HuH-7.5 (cell line): ENCODE measurements at places on chromosomes 7 and 10.

DNA sequence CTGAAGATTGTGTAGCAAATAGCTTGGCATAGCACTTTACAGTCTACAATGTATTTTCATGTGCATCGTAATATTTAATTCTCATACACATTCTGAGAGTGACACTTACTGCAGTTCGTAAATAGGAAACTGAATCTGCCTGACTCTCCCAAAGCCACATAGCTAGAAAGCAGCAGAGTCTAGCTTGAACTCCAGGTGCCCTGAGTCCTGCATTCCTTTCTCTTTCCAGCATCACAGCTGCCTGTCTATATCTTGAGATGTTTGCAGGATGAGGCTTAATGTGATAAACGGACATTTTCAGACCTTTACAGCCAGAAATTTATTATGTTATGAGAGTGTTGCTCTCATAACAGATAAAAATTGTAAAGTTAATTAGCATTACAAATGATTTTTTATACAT is 132.9 kb upstream of the PLXDC2 start:
- DNase-seq, result no peak

- no peak for DNase-seq
Observed at GRCh38 chr7:86760236-86760635, 116.5 kb downstream of the GRM3 start.

- DNase-seq, result peak; percentile 66
Observed at GRCh38 chr7:56092789-56093531, at the start of gene PHKG1. Gene PHKG1 (minus strand): TSS chr7:56092952. CDS start chr7:56088941, 4,011 bp downstream.

DNA sequence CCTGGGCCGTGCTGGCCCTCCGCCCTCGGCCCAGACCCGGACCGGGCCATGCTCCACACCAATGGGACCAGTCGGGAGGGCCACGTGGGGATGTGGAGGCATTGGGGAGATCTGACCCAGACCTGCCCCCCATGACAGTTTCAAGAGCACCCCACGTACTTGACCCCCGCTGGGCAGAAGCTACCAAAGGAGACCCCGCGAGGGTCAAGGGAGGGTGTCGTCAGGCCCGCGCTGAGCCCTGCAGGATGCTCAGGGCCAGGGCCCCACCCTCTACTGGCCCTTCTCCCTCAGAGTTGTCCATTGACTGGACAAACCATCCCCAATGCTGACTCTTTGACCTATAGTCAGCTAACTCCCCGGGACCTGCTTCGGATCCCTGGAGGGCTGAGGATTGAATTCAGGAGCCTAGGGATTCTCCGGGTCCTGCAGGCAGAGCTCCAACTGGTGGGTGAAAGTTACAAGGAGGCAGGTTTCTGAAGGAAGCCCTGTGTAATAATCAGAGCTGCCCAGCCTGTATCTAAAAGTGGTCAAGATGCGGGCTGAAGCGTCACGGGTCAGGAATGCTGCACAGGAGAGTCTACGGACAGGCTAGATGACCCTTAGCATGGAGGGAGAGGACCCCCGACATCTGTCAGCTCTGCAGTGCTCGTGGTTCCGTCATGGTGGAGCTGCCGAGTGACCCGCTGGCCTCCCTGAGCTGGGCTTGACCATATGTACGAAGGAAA is 498 bp upstream of the CALHM2 start:
- peak; percentile 47 for DNase-seq

- DNase-seq, result no peak
Observed at GRCh38 chr10:69366738-69367137, 50.0 kb downstream of the TACR2 start.

DNA sequence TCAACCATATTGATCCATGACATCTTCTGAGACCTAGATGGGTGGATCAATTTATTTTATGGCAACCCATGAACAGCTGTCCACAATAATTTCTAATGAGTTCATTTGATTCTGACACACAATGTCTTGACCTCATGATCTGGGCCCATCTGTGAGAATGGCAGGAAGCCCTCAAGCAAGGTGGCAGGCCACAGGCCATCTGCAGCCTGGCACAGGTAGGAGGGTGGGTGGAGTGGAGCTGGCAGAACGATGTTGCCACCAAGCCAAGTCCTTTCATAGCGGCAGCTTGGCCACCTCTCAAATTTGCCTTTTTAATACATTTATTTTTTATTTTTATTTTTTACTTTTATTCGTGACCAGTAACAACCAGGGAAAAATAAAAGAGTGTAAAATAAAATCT is 1181.6 kb upstream of the SORCS1 start:
- no peak for DNase-seq

DNA sequence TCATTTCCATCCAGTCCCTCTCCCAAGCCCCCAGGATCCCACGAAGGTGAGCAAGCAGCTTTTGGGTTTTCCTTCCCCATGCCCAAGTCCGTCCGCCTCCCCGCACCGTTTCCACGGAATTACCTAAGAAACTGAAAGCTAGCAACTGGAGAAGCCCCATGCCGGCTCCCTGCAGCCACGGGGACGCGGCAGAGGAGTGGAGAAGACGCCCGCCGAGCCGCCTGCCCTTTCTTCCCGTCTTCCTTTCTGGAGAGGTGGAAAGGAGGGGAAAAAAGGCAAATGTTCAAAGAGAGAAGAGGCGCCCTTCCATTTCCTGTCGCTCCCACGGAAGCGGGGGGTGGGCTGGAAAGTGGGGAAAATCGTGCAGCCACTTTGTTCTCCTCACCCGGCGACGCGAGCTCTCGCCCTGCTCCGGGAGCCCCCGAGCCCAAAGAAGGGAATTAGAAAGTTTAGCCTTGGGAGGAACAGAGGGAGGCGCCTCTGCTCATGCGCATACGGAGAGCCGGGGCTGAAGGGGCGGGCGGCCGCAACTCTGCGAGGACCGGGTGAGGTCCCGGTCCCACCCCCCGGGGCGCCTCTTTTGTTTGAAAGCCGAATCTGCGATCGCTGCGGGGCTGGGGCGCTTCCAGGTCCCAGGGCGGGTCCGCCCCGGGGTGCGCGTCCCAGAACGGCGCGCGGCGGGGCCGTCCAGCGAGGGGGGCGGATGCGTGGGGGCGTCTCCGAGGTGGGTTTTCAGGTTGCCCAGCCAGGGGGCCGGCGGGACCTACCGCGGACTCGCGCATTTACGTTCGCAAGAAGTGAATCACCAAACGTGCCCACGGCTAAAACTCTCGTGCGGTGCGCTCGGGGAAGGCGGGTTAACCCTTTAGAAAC is at the start of gene LAMB1:
Gene LAMB1, minus strand, starts transcription at position 436 of the 873 bp plus-strand sequence. Its CDS starts 276 bp downstream, at position 160.
- DNase-seq, result peak; percentile 75

GRCh38 chr7:70810558-70811139 is 321.3 kb upstream of the GALNT17 start:
- no peak for DNase-seq

- no peak for DNase-seq
Observed at GRCh38 chr7:116316838-116317628, 106.7 kb downstream of the TES start.

- DNase-seq, result no peak
Observed at GRCh38 chr10:124700293-124701037, 43.7 kb downstream of the FAM53B start.

- DNase-seq, result peak; percentile 11
Observed at GRCh38 chr10:36681751-36682632, 443.4 kb upstream of the ANKRD30A start.

DNA sequence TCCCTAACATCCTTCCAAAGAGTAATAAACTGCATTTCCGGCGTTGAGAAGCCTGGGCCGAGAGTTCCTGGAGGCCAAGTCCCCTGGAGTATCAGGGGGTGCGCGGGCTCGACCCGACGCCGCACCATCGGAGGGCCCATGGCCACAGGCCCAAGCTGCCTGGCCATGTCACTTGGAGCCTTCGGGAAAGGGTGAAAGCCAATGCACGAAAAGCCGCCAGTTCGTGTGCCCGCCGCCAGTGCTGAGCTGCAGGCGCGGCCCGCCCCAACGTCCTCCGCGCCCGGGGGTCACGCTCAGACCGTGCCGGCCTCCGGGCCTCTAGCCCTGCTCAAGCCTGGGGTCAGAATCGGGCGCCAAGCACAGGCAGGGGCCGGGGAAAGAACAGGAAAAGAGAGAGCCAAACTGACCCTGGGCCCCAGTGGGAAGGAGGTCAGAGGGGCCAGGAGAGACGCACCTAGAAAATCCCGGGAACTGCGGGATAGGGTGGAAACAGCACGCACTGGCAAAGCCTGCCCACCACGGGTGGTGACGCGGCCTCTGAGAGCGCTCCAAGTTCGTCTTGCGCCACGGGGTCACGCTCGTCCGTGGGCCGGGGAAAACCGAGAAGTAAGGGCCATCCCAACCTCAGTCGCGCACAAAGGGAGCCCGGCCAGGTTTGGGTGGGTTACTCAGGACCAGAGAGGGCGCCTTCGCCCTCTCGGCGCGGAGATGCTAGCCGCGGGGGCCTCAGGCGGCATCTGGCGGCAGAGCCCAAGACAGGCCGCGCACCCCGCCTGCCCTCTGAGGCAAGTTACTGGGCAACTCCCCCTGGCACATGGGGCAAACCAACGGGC is 4.2 kb upstream of the EBF3 start:
- no peak for DNase-seq

DNA sequence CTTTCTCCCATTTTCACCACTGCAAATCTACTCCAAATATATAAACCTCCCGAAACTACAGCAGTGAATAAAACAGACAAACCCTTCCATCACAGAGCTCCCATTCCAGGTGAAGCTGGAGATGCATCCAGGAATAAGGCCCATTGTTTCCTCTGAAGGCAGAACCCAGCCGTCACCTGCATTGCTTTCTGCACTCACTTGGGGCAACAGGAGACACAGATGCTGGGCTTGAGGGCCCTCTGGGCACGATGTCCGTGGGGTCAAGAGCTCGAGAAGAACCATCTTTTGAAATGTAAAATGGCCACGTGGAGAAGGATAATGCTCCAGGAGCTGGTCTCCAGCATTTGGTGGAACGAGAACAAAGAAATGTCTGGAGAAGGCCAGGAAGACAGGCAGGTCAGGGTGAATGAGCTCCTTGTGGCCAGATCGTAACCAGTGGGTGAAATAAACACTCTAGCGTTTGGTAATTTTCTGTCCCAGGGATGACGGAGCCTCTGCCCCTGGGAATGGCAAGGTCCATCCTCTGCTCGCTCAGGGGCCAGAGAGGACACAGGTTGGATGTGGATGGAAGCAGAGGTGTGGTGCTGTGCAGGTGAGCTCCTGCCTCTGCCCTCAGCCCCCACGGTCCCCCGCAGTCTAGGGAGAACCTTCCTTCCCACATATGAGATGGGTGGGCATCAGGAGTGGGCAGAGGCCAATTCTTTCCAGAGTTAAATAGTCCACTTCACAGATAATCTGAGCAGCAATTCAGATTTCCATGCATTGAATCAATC is 556.1 kb downstream of the DNAJB6 start:
- no peak for DNase-seq

DNA sequence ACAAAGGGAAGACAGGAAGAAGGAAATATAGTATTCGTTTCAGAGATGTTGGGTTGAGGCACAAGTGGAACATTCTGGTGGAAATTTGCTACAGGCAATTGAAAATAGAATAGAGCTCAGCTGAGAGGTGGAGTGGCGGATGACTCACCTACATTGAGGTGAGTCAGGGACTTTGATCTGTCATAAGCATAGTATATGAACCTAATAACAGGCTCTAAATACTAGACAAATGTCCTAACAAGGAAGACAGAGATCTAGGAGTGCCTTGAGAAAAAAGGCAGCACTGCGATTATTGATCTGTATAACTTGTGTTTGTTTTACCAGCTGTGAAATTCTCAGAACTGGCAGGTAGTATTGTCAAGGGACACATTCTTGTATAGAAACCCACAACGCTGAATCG is 907 bp upstream of the IFRD1 start:
- no peak for DNase-seq

- no peak for DNase-seq
Observed at GRCh38 chr7:116998567-116999175, 45.4 kb downstream of the ST7 start.

- no peak for DNase-seq
Observed at GRCh38 chr7:133828906-133829305, 298.2 kb upstream of the LRGUK start.

DNA sequence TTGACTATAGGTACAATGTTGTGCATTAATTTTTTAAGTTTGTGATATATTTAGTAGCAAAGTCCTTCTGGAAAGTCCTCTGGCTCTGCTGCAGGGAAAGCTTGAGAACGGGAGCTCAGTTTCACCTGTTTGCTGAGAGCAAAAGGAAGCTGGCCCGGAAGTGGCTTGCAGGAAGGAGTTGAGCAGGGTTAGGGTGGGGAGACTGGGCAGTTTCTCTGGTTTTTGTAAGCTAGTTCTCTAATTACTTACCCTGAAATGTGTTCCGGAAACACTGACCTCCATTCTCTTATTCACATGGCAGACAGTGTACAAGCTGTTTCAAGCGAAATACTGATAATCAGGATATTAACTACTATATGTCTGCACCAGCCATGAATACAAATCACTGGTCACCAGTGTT is 22.3 kb downstream of the MAP3K8 start:
- DNase-seq, result no peak

- no peak for DNase-seq
Observed at GRCh38 chr7:16985621-16986020, 103.8 kb upstream of the AGR3 start.

GRCh38 chr10:75477680-75478079 is 46.3 kb downstream of the LRMDA start:
- no peak for DNase-seq

GRCh38 chr10:124157271-124157681 is 63.9 kb upstream of the CHST15 start:
- no peak for DNase-seq

DNA sequence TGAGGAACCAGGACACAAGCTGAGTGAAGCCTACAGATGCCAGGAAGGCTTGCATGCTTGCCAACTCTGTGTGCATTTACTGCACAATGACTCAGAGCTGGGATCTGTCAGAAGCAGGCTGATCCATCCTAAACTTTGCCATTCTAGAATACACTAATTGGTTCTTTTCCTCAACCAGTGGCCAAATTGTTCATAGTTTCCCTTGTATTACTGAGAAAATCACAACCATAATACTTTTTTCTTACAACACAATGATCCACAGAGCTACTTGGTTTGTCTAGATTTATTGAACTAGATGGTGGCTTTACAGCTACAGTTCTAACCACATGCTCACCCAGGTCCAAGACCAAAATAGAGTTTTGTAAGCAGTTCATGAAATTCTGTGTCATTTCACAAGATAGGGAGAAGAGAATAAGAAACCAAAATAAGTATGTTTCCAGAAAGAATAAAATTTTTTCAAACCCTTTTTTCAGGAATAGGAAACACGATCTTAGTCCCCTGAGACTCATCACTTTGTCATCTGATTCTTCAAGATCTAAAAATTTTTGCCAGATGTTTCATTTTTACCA is 21.0 kb upstream of the LRRC17 start:
- DNase-seq, result no peak

- no peak for DNase-seq
Observed at GRCh38 chr10:119470920-119471702, 71.4 kb downstream of the RGS10 start.

GRCh38 chr10:30114401-30114800 is 55.0 kb upstream of the JCAD start:
- DNase-seq, result no peak

- DNase-seq, result no peak
Observed at GRCh38 chr10:121994429-121994941, 5.5 kb downstream of the TACC2 start.
